ENCODE measurements at places on chromosomes 1 and 21.

- DNase-seq: no peak
Measured at GRCh38 chr1:221961532-221962292, 219.8 kb upstream of the DUSP10 start.

DNA sequence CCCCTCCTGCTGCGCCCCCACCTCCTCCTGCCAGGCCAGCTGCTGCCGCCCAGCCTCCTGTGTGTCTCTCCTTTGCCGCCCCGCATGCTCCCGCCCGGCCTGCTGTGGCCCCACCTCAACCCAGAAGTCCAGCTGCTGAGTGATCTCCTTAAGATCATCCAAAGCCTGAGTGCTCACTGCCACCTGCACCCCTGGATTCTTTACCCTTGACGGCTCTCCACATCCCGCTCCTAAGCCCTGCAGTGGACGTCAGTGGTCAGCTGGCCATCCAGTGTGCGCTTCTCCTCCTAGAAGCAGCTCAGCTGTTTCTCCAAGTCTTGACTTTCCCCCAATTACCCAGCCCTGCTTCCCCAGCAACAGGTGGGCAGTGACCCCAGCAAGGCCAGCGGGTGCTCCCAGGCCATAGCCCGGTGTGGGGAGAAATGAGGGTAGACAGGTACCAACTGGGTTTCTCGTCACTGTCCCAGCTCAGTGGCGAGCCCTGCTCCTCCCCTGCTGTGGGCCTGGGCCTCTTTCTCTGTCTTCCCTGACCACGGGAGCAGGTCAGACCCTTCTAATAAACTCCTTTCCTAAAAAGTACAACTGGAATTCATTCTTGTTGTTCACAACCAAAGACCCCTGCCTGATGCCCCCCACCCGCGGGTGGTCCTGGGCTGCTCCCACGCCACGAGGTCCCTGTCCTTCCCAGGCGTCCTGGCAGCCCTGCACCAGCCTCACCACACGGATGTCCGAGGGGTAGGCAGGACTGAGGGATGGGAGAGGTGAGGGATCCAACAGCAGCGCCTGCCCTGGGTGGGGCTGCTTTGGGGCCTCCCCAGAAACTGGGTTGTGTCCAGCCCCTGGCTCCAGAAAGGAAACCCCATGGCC, 1.4 kb downstream of the KRTAP10-7 start:
- DNase-seq: no peak

GRCh38 chr21:44800971-44801467, 601 bp downstream of the UBE2G2 start:
- no peak for DNase-seq

- no peak for DNase-seq
Measured at GRCh38 chr1:162856260-162856659, 4.7 kb downstream of the CCDC190 start.

- no peak for DNase-seq
Measured at GRCh38 chr1:115166531-115167091, 77.3 kb upstream of the TSPAN2 start.

DNA sequence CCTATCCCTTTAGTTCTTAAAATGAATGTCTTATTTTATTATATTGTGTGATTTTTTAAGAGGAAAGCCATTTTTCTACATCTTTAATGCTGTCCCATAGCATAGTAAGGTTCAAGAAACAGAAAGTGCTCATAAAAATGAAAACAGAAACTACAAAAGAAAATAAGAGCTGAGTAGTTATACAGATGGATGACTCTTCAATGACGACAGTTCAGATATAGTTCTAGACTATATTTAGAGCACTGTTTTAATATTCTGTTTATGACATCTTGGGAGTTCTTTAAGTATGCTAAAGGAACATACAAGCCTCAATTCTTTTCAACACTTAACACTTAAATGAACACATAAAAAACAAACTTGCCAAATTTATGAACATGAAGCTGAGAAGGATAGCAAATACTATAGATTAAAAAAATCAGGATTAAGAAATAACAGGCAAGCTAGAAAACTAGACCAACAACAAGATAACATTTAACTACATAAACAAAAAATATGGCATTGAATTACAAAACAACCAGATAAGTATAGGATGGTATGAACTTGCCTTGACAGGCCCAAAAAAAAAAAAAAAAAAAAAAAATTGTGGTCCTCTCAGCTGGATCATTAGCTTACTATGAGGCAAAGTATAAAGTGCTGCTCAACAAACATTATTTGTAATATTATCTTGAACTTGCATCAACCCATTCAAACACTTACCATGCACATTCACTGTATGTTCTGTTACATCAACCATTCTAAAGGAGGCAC, 87.9 kb downstream of the ZZZ3 start:
- no peak for DNase-seq

GRCh38 chr21:43299441-43300277, 127.3 kb downstream of the SIK1 start:
- no peak for DNase-seq

DNA sequence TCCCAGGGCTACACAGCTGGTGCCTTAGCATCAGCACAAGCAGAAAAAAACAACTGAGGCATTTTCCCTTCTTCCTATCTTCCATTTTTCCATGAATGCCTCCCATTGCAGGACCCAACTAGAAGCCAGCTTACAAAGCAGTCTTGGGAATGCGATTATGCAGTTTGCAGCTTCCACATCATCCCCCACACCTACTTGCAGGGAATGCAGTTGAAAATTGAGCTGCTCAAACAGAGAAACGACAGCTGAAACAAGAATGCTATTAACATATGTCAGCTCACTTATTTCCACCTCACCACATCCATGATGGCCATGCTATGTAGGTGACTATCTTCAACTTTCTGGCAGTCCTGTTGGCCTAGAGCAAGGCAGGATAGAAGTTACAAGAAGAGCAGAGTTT, 150.6 kb upstream of the KCTD3 start:
- DNase-seq: no peak

GRCh38 chr1:230758709-230759368, 11.7 kb downstream of the CAPN9 start:
- no peak for DNase-seq

DNA sequence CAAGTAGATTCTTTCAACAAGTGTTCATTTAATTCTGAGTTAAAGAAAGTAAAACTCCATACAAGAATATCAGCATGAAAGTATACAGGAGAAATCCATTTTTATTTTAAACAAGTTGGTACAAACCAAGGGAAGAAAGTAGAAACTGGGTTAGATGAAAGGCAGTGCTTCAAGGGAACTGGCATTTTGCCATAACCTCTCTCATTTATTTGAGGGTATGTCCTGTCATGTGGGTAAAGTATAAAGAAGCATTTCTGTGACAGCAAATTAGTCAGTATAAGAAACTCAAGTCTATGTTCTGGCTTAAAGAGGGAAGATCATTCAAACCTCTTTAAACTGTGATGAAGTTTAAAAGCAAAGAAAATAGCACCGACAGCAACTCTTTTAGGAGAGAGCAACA, 32.0 kb downstream of the OLFM3 start:
- DNase-seq: no peak

DNA sequence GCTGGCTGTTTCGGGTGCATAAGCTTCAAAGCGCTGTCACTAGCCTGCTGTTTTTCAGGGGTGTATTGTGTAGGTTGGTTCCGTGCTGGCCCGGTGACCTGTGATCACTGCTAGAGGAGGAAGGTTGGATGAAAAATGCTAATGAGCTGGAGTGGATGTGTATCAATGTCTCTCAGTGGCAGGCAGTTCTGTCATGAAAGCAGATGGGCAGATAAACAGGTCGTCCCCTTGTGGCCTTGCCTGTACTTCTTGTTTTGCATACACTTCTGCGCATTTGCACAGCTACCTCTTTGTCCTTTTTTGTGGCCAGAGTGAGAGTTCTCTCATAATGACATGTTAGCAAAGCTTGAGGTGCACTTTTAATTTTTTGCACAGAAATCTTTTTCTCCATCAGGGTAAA, 2.9 kb downstream of the SELENON start:
- DNase-seq: no peak

GRCh38 chr1:101245246-101245927, 8.6 kb downstream of the S1PR1 start:
- DNase-seq: no peak

DNA sequence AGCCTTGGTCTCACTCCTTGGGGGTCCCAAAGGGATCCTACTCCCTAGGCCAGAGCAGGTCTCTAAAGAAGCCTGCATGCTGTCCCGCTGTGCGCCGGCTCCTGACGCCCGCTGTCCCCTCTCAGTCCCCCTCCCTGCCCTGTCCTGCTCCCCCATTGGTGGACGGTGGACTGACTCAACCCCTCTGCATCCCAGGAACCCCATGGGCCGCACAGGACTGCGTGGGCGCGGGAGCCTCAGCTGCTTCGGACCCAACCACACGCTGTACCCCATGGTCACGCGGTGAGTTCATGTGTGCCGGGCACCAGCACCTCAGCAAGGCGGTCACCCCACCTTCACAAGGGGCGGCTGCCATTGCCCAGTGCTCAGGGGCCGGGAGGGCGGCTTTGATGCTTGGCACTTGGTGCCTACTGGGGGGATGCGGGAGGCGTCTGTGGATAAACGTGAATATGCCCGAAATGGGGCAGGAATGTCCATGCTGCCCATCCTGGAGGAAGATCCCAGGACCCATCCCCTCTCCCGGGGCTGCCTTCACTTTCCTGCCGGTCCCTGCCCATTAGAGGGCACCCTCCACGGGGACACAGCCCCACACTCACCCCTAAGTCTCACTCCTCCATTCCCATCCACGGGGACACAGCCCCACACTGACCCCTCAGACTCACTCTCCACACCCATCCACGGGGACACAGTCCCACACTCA, 20.2 kb upstream of the LRRC3 start:
- DNase-seq: no peak

DNA sequence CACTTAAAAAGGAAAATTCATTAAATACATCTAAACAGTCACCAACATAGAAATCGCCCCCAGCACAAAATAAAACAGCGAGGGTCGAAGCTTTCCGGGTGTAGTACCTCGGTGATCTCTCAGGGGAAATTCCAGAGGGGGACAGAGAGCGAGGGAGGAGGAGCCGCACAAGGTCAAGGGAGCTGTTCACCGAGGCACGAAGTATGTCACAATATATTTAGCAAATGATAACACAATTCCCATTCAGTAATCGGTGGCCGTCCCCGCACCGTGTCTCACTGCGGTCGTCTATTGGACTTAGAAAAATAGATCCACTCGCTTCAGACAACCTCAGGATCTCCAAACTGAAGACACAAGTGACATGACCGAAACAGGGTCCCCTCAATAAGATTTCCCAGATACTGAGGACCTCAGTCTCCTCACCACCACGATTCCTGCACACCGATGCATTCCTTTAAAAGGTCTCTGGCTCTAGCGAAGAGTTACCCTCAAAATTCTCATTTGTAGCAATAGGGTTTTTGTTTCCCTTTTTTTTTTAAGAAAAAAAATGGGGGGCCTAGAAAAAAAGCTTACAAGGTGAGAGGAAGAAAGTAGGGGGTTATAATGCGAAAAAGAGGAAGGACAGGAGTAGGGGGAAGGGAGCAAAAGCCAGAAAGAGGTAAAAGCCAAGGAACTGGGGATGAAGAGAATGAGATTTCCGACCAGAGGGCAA, 1.1 kb downstream of the LPGAT1 start:
- no peak for DNase-seq

DNA sequence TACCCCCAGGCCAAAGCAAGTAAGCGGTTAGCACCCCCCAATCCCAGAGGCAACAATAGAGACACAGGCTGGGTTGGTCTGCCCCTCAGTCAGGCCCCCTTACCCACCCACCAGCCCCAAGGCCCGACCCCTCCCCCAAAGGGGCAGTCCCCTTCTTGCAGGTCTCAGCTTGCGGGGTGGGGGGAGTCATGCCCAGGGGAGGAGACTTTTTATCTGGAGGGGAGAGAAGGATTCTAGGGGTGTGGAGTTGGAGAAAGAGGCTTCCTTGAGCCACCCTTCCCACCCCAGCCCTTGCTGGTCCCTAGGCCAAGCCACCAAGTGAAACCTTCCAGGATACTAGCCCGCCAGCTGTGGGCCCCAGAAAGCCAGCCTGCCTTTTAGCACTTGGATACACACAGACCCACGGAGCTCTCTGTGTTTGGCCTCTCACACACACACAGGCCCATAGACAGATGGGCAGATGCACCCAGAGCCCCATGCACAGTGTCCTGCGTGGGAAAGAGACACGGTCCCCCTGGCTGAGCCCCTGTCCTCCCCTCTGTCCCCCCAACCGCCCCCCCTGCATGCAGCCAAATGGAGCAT, 7.1 kb downstream of the TMEM54 start:
- DNase-seq: no peak

GRCh38 chr1:154955039-154955717, 721 bp downstream of the PBXIP1 start:
- DNase-seq: no peak

DNA sequence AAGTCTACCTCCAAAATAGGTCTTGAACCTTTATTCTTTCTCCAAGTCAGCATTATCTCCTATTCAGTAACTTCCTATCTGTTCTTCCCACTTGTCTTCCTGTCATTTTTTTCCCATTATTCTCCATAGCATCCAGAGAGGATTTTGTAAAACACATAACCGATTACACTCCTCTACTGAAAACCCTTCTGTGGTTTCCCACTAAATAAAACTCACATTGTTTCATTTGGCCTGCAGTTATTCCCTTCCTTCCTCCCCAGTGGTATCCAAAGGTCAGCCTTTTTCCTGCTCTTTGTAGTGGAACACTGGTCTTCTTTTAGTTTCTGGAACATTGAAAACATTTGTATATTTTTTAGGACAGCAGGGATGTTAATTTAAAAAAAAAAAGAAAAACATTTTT, 266.0 kb downstream of the GPR52 start:
- no peak for DNase-seq

- DNase-seq: no peak
Measured at GRCh38 chr1:111989531-111990025, at the start of gene KCND3. Gene KCND3, minus strand, starts transcription at chr1:111989668.

DNA sequence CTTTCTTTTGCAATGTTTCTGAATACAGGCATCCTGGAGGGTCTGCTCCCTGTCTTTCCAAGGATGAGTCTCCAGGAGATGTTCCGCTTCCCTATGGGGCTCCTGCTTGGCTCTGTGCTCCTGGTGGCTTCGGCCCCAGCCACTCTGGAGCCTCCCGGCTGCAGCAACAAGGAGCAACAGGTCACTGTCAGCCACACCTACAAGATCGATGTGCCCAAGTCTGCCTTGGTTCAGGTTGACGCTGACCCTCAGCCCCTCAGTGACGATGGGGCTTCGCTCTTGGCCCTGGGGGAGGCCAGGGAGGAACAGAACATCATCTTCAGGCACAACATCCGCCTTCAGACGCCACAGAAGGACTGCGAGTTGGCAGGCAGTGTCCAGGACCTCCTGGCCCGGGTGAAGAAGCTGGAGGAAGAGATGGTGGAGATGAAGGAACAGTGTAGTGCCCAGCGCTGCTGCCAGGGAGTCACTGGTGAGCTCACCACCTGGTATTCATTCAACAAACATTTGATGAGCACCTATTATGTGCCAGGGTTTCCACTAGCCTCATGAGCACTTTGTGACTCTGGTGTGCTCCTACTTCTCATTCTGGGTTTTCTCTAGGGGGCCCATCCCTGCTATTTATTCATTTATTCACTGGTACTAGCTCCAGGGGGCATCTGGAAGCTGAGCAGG, 9.9 kb downstream of the TNN start:
- no peak for DNase-seq

Data from esophagus squamous epithelium (tissue), 5 donors.